NCI-H1092 (cell line): ENCODE measurements at places on chromosomes 5 and 9.

DNA sequence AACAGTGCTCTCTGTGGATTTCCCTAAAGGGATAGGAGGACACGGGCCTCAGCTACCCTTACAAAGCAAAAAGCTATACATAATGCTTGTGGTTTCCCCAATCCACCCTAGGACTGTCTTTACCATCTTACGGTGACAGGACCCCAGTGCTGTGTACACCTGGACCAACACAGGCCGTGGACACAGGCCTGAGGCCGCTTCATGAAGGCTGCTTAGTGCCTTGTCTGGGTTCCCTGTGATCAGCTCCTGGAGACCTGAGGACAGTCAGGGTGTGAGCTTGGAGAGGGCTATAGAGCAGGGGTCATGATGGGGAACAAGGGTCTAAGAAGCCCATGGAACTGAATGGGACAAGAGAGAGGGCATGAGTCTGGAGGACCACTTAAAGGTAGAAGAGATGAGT, 2.9 kb downstream of the FANCG start:
- no peak for DNase-seq

GRCh38 chr5:109003928-109004327, 256.2 kb downstream of the FER start:
- no peak for DNase-seq

GRCh38 chr5:127582773-127583370, 65.4 kb downstream of the PRRC1 start:
- no peak for DNase-seq

DNA sequence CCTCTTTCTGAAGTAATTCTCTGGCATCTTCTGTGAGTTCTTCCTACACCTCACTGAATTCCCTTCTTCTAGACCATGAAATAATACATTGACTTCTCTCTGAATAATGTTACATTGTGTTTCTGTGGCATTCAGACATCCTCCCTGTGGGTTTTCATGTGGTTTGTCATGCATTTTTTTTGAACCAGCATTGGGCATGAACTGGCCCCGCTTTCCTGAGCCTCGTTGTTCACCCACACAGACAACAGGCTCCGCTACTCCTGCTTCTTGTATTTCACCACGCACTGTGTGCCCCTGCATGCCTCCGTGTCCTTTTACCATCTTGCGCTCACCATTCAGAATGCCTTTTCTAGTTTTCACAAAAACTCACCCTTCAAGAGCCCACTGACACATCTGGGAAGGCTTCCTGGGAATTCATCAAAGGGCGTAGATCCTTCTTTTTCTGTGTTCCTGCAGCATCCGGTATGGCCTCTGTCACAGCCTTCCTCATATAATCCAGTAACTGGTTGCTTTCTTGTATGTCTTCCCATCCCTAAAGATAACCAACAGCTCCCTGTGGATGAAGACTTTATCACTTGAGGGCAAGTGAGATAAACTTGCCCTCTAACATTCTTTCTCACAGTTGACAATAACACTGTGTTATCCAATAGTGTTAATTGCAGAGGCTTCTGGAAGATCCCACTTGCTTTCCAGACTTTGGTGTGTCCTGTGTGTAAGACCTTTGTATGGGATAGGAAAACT, 51.5 kb upstream of the ADAMTSL1 start:
- DNase-seq = no peak

- DNase-seq = no peak
These were observed 241.5 kb downstream of the AUH start for GRCh38 chr9:91120200-91120599.
